CD4-positive, alpha-beta T cell (primary cell): ENCODE measurements at places on chromosomes 1 and 21.

DNA sequence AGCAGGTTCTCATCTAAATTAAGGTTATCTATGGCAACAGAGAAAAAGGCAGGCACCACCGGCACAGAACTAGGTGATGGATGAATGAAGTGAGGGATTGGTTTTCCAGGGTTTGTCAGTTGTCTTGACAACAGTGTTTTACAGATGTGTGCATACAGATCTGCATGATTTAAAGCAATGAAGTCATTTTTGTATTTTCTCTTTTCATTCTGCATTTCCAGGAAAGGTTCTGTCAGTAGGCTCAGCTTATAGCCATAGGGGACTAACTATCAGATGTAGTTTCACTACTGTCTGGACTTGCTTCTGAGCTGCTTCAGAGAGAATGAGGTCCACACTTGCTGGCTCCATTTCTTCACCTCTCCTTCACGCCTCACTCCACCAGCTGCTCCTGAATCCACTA lies 98.2 kb upstream of the LMO4 start:
- no peak for DNase-seq

- DNase-seq: no peak
Observed at GRCh38 chr21:15219894-15220293, 155.1 kb upstream of the NRIP1 start.

DNA sequence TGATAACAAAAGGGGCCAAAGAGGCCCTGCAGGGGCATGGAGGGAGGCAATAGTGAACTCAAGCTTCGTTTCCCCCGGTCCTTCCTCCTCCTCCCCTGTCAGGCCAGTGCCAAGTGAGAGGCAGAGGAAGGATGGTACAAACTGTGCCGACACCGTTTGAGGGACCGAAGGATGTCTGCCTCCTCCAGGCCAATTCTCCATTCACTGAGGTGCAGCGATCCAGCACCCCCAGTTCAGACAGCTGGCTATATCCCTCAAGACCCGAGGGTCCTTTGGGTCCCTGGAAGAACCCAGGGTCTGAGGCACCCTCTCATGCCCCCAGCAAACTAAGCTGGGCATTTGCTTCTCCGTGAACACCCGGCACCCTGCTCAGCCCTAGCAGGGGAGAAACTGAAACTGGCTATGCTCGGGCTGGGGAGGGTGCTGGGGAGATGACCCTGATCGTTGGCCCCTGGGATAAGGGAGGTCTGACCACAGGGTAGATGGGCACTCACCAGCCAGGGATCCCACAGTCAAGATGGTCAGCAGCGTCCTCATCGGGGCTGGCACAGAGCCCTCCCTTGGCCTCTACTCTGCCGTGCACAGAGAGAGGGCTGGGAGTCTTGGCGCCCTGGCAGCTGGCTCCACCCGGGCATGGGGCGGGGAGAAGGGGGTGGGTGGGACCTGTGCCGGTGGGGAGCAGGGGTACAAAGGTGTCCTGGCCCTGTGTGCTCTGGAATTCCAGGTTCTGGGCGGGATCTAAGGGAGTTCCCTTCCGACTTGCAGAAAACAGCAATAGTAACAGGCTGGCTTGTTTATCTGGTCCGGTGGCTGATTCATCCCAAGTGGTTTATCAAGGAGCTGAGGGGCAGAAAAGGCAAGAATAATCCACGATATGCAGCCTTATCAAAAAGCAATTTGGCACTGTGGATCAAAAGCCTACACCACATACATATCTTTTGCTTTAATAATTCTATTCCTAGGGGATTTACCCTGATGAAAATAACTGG lies at the start of gene IL22RA1:
IL22RA1 (minus strand) TSS at position 595 of the 989 bp plus-strand sequence; CDS start at position 537, 58 bp downstream.
- no peak for DNase-seq

DNA sequence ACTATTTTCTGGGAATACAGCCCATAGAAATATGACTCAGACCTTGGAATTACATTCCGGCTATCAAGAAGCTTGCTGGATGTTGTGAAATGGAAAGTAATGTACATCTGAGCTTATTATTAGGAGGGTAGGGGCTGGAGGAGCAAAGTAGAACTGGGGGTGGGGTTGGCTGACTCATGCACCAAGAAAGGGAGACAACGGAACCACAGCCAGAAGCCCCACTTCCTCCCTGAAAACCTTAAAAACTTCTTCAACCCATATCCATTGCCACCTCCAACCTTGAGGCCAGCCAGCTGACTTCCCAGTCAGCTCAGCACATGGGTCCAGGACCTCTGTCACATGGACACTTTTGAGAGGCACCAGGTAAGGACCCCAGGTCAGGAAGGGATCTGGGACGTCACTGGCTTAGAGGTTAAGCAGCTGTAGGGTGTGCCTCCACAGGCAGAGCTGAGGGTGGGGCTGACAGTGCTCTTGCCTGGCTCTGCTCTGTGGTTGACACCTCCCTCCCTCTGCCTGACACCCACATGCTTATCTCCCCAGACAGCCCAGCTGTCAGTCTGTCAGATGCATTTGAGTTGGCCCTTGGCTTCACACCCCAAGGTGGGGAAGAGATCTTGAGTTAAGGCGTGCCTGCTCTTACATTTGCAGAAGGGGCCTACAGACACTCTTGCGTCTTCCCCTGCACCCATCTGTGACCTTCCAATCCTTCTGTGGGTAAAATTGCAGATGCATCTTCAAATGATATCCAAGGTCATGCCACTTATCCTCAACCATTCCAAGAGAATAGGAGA lies 5.7 kb upstream of the ZNF683 start:
- peak; percentile 80 for DNase-seq

- no peak for DNase-seq
Observed at GRCh38 chr21:46173573-46173972, 10.7 kb downstream of the SPATC1L start.

GRCh38 chr1:47699492-47700235 lies 261.8 kb downstream of the FOXD2 start:
- DNase-seq: no peak

DNA sequence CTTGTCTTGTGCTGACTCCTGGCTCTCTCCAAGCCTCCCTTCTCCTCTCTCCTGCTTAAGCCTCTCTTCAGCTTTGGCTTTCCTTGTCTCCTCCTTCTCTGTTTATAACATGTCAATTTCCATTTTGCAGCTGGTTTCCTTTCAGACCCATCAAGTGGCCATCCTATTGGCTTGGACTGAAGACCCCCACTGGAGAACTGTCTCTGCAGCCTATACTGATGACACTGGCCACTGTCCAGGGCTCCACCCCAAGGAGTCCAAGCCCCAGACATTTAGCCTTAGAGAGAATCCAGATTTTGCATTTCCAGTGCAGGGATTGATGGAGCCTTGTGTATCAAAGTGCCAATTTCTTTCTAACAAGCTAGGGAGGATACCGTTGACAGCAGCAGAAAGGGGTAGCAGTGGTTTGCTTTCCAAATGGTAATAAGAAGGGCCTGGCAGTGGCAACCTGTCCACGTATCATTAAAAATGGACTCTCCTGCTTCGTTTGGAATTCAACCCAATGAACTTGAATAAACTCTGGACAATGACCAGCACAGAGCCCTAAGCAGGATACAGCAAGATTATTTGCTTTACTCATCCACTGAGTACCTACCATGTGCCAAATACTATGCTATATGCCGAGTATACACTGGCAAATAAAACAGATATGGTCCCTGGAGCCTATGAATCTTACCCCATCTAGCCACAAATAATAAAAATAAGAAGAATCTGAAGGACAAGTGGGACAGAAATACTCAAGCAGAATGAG lies 6.5 kb downstream of the OVAAL start:
- DNase-seq: no peak
